Umbilical cord (tissue), 2 donors: ENCODE measurements at places on chromosomes 7 and 10.

DNA sequence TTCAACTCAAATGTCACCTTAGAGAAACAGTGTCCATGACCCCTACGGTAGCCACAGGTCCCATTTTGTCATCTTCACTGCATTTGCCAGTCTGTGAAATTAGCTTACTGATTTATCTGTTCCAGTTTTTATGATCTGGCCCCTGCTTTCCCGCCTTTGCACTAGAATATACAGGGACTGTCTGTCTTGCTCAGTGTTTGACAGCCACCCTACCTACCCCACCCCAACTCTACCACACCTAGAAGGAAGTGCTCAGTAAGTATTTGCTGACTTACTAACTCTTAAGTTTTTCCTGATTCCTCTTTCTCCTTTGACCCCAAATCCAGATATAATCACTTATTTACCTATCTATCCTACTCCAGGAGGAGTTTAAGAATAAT is 49.5 kb downstream of the CREB3L2 start:
- no peak for DNase-seq

DNA sequence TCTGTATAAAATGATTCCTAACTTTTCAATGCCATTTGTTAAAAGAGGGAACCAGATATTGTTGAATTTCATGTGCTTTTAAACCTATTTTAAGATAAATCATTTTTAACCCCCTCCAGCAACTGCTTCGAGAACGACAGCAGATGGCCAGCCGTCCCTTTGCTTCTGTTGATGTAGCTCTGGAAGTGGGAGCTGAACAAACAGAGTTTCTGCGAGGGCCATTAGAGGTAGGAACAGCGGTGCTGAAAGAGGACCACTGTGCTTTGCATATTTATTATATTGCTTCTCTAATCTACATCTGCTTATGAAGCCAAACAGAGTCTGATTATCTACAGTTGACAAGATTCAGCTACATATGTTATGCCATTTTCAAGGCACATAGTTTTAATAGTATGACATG is 545.9 kb downstream of the GFRA1 start:
- DNase-seq, result no peak

- DNase-seq, result no peak
Measured at GRCh38 chr7:50411332-50411731, 38.8 kb downstream of the FIGNL1 start.

GRCh38 chr10:44907556-44907955 is 3.6 kb upstream of the TMEM72 start:
- no peak for DNase-seq

DNA sequence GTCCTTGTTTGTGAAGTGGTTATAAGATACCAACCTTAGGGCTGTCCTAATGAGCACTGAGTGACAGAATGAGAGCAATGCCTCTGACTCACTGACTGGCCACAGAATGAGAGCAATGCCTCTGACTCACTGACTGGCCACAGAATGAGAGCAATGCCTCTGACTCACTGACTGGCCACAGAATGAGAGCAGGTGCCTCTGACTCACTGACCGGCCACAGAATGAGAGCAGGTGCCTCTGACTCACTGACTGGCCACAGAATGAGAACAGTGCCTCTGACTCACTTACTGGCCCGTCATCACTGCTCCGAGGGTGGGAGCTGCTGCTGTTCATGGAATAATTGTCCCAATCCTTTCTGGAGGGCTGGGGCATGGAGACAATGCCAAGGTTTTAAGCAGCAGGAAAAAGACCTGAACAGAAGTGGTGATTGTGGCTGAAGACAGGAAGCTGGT is 265.2 kb upstream of the PPP2R2D start:
- no peak for DNase-seq

- no peak for DNase-seq
Measured at GRCh38 chr10:125061557-125062226, 98.7 kb downstream of the CTBP2 start.

DNA sequence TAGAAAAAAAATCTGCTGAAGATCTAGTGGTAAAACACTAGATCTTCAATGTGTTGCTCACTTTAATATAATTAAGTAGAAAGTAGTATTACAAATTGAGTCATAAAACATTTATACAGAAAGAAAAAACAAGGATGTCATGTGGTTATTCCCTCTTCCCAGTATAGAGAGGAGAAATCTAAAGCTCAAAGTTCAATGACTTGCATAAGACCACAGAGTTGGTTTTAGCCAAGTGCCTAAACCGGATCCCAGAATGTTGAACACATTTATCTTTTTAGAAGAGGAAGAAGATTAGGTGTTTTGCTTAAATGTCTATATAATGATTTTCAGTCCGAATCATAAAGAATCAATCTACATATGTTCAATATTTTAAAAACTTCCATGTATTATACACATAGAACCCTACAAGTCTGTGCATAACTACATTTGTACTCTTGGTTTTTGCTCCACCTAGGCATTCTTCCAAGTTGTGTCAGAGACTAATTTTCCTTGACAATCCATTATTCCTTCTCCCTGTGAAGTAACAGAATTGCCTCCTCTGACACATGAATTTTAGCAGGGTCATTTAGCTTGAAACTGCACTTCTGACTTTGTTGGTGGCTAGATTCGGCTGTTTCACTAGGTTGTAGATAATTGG is 389.2 kb downstream of the MAGI2 start:
- no peak for DNase-seq

DNA sequence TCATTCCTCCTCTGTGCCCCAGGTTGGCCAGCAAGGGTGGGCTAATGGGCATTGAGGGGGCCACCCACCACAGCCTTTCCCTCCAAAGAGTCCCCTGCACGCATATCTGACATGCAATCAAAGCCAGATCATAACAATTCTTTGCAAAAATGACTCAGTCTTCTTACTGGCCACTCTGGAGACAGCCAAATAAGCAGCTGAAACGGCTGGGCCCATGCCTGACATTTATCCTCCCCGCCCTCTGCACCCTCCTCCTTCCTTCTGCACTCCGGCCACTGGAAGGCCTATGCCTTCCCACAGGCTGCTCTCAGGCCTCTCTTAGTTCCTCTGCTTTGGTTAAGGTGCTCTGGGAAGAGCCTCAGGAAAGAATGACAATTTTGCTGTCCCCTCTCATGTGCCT is 29.2 kb upstream of the NPFFR1 start:
- no peak for DNase-seq

GRCh38 chr10:21980691-21981090 is 22.8 kb downstream of the DNAJC1 start:
- DNase-seq, result peak; percentile 24

DNA sequence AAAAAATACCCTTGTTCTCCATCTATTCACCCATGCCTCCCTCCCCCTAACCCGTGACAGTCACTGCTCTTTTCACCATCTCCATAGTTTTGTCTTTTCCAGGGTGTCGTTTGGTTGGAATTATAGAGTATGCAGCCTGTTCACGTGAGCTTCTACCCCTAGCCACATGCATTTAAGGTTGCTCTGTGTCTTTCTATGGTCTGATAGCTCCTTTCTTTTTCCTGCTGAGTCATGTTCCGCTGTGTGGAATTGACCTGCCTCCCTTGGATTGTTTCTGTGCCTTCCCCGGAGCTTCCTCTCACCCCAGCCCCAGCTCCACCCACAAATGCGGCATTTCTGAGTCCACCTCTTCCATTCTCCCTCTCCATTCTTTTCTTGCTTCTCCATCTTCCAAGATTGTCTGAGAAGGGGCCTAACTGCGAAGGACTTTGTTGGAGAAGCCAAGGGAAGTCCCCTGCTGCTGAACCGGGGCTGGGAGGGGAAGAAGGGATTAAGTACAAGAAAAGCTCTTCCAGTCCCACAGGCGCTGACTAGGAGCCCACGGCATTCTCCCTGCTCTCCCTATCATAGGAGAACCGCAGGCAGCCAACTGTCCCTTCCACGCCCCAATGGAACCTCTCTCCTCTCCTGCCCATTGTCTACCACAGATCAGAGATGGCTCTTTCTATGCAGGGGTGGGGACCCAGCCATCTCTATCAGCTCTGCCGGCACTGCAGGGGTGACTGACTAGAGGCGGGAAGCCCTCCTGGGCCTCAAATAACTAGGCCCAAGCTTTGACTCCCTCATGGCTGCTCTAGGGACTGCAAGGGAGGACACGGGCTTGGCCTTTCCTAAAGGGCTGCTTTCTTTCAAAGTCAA is 87.5 kb upstream of the ANLN start:
- DNase-seq, result no peak

DNA sequence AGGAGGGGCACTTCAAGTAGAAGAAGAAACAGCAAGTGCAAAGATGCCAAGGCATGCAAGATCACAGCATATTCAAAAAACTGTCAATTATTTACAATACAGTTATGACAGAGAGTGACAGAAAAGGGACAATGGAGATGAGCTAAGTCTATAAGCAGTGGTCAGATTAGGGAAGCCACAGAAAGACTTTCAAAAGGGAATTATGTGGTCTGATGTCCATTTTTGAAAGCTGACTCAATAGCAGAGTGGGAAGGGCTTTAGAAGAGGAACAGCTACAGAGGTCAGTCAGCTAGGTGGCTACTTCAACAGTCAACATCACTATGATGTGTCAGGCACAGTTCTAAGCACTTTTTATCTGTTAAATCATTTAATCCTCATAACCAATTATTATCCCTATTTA is 45.2 kb upstream of the SPOCK2 start:
- DNase-seq, result peak; percentile 25

DNA sequence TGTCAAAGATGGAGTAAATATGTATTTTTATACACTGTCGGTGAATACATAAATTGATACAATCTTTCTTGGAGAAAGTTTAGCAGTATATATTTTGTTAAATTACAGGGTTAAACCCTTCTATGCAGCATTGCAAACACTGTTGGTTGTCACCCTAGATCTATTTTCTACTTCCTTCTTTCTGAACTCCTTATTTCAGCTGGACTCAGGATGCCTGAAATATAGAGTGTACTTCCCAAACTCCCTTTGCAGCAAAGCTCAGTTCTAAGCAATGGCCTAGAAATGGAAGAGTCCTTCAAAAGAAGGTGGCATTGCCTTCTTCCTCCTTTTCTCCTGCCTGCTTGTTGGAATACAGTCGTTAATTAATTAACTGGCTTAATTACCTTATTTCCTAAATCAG is 20.6 kb downstream of the CUBN start:
- no peak for DNase-seq

GRCh38 chr10:132532179-132532578 is 5.4 kb upstream of the INPP5A start:
- no peak for DNase-seq

DNA sequence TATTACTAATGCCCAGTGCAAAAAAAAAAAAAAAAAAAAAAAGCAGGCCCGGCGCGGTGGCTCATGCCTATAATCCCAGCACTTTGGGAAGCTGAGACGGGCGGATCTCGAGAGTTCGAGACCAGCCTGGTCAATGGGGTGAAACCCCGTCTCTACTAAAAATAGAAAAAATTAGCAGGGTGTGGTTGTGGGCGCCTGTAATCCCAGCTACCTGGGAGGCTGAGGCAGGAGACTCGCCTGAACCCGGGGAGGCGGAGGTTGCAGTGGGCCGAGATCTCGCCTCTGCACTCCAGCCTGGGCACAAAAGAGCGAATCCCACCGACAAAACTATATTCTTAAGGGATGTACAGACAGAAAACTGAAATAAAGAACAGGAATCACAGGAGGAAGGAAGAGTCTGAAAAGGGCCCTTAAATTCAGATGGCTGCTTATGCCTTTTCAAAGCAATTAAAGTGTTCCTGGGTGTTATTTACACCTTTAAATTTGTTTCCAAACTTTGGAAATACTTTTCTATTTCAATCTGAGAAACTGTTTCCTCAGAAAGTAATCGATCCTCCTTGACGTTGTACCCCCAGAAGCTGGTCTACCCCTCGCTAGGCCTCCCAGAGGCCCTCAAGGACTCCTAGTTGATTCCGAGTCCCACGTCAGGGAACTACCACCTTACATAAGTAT is 2.0 kb upstream of the KMT2E start:
- peak; percentile 28 for DNase-seq

GRCh38 chr10:76916536-76916935 is 721.1 kb downstream of the KCNMA1 start:
- no peak for DNase-seq

GRCh38 chr10:78042752-78043104 is 9.1 kb downstream of the RPS24 start:
- DNase-seq, result no peak

- DNase-seq, result no peak
Measured at GRCh38 chr10:34473174-34474008, 341.7 kb downstream of the PARD3 start.

DNA sequence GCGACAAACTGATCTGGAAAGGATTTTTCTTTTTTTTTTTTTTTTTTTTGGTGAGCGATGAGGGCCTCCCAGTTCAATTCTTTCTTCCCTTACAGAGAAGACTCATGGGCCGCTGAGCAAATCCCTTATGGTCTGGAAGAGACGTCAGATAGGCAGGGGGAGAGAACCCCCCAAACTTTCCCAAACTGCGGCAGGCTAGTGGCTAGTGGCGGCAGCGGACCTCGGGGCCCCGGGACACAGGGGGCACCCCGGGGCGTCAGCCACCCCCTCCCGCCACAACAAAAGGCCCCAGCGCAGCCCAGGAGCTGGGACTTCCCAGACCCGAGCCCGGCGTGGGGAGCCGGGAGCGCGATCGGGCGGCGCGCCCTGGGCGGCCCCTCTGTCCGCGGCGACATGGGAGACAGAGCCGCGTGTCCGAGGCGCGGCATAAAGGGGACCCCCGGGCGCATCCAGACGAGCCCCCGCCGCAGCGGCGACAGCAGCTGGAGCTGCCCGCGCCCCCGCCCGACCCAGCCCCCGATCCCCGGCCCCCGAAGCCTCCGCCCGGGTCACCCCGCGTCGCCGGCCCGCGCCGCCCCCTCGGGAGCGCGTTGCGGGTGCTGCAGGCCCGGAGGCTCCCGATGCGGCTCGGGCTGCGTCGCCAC is 755 bp downstream of the FAM171A1 start:
- peak; percentile 32 for DNase-seq

DNA sequence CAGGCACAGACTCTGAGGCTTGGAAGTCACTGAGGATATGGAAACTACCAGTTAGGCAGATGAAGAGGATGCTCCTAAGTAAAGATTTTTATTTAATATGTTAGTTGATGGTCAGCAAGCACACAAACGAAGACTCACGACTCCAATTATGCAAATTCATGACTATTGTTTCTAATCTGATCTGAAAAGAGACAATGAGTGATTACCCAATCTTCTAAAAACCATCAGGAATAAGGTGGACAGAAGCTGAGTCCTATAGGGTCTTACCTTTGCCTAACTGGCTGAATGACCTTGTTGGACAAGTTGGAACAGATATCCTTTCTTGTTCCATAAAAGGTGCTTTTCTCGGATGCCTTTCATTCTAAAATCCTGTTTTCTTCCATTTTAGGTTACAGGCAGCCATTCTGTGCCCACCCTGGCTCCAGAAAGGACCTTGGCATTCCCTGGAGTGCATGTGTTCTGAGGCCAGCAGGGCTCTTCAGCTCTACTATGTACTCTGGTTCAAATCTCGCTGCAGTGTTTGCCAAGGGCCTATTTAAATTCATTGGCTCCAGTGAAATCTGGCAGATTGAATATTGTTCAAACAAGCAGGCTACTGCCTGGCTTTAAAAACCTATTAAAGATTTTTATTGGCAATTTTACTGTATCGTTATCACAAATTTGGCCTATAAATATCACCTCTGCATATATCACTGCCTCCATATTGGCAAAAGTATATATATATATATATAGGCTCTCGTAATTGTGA is 77.5 kb downstream of the SLC25A13 start:
- no peak for DNase-seq

GRCh38 chr7:128739048-128739962 is at the start of gene CALU:
Gene CALU (plus strand): TSS chr7:128739359. CDS start chr7:128748584, 9,225 bp downstream.
- peak; percentile 99 for DNase-seq

GRCh38 chr7:121054925-121055324 is 66.4 kb downstream of the CPED1 start:
- DNase-seq, result no peak
